ENCODE measurements at places on chromosomes 6 and 20.

- DNase-seq, result no peak
Measured at GRCh38 chr6:152698692-152699091, 995 bp downstream of the MYCT1 start.

GRCh38 chr6:16757332-16757731 lies 3.9 kb downstream of the ATXN1 start:
- DNase-seq, result peak; percentile 11

DNA sequence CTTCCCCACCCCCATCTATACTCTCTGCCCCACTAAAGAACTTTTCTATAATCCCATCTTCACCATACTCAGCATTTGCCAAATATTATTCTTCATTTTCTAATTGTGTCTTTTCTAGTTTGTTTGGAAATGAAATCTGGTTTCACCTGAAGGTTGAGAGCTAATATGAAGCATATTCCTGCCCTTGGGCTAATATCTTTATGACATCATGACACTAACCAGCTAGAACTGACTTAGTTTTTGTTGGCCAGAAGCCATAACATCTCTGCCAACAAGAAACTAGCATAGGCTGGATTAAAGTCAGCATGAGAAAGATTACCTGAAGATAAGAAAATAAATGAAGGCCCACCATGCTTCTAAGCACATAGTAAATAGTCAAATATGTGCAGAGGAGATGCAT lies 16.7 kb downstream of the UNC5CL start:
- DNase-seq, result no peak

GRCh38 chr6:53139841-53140413 lies 8.7 kb downstream of the GCM1 start:
- DNase-seq, result no peak

GRCh38 chr6:72826037-72826436 lies 204.2 kb downstream of the KCNQ5 start:
- DNase-seq, result no peak

GRCh38 chr20:50824137-50824536 lies 29.3 kb downstream of the BCAS4 start:
- no peak for DNase-seq

- DNase-seq, result no peak
Measured at GRCh38 chr6:43494766-43495165, 15.4 kb downstream of the LRRC73 start.

DNA sequence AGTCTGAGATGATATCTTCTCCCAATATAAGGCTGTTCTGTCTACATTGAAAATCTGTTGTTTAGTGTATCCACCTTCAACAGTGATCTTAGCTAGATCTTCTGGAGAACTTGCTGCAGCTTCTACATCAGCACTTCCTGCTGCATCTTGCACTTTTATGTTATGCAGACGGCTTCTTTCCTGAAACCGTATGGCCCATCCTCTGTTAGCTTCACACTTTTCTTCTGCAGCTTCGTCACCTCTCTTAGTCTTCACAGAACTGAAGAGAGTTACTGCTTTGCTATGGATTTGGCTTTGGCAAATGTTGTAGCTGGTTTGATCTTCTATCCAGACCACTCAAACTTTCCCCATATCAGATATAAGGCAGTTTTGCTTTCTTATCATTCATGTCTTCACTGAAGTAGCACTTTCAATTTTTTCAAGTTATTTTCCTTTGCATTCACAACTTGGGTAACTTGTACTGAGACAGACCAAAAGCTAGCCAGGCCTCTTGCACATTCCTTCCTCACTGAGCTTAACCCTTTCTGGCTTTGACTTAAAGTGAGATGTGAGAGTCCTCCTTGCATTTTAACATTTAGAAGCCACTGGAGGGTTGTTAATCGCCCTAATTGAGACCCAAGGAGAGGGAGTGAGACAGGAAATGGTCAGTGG lies 110.1 kb downstream of the PREP start:
- no peak for DNase-seq

GRCh38 chr6:3005077-3005476 lies 5.4 kb downstream of the NQO2 start:
- DNase-seq, result no peak

DNA sequence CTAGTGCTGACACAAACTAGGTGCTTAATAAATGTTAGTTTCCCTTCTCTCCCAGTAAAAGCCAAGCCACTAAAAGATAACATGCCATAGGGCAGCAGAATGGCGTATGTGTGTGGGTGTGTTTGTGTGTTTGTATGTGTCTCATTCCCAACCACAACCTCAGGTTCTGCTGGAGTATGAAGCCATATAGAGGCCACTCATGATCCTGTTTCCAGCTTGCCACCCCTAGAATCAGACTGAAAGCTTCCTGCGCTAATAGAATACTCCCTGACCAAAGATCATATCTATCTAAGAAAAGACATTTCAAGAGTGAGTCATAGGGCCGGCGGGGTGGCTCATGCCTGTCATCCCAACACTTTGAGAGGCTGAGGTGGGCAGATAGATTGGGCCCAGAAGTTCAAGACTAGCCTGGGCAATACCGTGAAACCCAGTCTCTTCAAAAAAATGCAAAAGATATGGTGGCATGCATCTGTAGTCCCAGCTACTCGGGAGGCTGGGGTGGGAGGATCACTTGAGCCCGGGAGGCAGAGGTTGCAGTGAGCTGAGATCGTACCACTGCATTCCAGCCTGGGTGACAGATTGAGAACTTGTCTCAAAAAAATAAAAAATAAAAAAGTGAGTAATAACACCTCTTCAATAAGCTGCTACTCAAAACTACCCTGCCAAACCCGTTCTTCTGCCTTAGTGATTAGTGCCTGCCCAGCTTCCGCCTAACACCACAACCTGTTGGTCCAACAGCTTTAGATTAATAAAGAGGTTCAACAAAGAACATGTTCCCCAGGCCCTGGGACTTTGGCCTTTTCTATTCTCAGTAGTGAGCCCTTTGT lies 11.8 kb upstream of the SNRPC start:
- no peak for DNase-seq

GRCh38 chr6:96002576-96002910 lies 13.2 kb upstream of the FUT9 start:
- no peak for DNase-seq

- no peak for DNase-seq
Measured at GRCh38 chr6:14841901-14842421, 403.9 kb upstream of the JARID2 start.

- no peak for DNase-seq
Measured at GRCh38 chr20:61590236-61590635, 338.2 kb downstream of the CDH4 start.

DNA sequence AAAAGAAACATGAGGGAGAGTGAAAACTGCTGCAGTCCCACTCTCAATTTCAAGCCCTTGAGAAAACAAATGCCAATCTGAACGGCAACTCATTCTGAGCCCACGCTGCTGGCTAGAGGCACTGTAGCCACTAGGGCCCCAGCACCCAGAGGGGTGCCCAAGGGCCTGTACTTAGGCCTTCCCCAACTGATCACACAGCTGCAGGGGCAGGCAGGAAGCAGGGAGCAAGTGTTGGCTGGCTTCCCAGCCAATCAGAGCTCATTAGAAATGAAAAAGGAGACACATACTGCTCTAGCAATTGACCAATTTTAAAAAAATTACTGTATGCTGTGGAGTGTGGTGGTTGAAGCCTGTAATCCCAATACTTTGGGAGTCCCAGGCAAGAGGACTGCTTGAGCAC lies 3.7 kb upstream of the BEND3 start:
- DNase-seq, result no peak

DNA sequence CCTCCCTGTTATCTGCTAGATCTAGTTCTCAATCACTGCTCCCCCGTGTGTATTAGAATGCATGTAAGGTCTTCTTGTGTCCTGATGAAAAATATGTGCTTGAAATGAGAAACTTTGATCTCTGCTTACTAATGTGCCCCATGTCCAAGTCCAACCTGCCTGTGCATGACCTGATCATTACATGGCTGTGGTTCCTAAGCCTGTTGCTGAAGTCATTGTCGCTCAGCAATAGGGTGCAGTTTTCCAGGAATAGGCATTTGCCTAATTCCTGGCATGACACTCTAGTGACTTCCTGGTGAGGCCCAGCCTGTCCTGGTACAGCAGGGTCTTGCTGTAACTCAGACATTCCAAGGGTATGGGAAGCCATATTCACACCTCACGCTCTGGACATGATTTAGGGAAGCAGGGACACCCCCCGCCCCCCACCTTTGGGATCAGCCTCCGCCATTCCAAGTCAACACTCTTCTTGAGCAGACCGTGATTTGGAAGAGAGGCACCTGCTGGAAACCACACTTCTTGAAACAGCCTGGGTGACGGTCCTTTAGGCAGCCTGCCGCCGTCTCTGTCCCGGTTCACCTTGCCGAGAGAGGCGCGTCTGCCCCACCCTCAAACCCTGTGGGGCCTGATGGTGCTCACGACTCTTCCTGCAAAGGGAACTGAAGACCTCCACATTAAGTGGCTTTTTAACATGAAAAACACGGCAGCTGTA lies 73.4 kb downstream of the PTPN1 start:
- no peak for DNase-seq

DNA sequence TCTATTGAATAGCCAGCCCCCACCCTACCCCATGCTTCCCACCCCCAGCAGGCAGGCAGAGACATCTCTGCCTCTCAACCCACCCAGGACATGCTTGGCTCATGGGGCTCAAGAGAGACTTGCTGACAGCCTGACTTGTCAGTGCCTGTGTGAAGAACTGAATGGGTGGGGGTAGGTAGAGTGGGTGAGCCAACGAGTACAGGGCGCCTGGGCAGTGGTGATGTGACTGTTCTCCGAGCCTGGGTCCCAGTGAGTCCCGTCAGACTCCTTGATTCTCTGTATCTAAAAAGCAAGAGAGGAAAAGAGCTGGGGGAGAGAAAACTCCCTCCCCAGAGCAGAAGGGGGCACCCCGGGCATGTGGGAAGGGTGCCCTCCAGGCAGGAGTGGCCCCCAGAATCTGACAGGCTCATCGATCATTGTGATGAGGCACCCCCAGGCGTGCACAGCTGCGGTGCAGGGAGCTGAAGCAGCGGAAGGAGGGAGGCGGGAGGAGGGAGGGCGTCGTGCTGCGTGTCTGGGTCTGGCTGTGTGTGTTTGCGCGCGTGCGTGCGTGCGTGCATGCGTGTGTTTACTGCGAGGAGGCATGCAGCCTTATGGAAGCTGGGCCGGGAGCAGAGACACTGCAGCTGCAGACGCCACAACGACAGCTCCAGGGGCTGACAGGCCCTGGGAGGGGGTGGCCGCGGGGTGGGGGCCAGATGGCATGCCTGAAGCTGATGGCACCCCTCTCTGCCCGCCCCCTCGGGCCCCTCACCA lies 40.2 kb downstream of the FOXP4 start:
- DNase-seq, result no peak

GRCh38 chr20:16350465-16350864 lies 222.8 kb downstream of the KIF16B start:
- no peak for DNase-seq

DNA sequence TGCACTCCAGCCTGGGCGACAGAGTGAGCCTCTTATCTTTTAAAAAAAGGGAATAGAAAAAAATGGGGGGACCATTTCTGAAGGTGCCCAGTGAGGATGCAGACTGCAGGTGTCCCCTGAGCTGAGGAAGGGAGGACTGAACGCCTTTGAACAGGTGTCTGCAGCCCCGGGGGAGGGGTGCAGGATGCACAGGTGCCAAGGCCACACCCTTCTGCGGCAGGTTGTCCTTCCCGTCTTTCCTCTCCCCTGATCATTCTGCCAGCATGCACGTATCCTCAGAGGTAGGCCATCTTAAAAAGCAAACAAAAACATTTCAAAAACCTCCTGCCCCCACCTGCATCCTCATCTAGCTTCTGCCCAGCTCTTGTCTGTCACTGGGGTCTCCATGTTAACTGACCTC lies 101.3 kb downstream of the MTHFD1L start:
- DNase-seq, result no peak

- no peak for DNase-seq
Measured at GRCh38 chr6:55524441-55524840, 54.6 kb downstream of the HMGCLL1 start.

- DNase-seq, result no peak
Measured at GRCh38 chr20:37882961-37883712, 19.8 kb upstream of the VSTM2L start.

GRCh38 chr6:37882724-37883413 lies 63.3 kb downstream of the ZFAND3 start:
- peak; percentile 27 for DNase-seq

DNA sequence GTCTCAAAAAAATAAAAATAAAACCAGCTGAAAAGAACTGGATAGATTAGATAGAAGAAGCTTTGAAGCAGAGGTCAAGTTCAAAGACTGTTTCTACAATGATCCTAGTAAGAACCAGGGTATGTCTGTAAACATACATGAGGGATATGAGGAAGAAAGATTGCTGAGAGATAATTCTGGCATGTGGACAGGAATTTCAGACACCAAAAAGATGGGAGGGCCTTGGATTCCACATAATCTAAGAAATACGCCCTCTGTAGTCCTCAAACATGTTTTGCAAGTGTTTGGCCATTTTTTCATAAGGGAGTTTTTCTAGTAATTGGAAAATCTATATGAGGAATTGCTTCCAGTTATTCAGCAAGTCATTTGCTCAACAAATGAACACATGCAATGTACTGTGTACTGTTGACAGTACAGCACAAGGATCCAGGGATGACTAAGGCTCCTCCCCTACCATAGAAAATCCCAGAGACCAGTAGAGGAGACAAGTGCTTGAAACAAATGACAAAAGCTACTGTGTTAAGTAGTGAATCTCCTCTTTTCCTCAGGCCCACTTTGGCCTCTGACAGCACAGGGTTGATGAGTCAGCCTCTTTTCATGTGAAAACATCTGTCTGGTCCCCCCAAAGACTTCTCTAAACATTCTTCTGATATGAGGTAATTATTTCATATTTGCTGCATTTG lies 795.9 kb downstream of the MAFB start:
- no peak for DNase-seq

DNA sequence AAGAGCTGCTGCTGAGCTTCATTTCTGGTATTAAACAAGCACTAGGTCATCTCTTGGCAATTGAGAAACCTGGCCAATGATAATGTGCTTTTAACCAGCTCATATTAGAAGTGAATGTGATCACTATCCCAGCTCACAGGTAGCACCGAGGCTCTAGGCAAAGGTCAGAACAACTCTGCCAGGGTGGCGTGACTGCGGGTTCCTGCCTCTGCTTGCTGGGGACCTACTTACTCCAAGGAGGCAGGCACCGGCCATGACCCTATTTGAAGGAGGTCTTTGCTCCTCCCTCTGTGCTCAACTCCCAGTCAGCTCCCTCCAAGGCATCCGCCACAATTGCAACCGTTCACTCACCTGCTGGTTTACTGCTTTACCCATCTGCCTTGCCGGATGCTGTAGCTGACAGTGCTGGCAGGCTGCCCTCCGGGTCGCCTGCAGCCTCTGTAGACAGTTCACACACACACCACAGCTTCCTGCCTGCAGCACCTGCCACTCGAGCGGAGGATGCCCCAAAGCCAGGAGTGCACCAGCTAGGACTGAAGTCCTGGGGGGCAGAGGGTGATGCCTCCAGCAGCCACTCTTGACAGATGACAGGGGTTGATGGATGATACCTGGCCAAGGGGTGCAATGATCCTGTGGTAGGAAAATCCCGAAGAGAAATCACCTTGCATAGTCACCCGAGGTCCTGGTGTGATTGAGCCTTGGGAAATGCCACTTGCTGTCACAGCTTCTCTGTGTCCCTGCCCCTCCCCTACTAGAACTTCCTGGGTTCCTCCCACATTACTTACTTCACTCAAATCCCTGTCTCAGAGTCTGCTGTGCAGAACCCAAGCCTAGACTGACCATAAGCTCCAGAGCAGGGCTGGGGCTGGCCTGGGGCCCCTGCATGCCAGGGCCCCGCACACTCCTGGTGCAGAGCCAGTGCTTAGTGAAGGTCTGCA lies 8.8 kb upstream of the VSX1 start:
- DNase-seq, result no peak

GRCh38 chr6:85864453-85865401 lies 222.0 kb upstream of the SYNCRIP start:
- no peak for DNase-seq

GRCh38 chr6:45666846-45667245 lies 289.1 kb upstream of the SUPT3H start:
- no peak for DNase-seq

Measured in HAP-1 (cell line).